NCI-H345 (cell line): ENCODE measurements at places on chromosomes 4 and X.
A peak's percentile ranks its signal among the peaks of the same experiment; 100 is the strongest.

GRCh38 chr4:134178706-134179105 lies 22.9 kb downstream of the PABPC4L start:
- no peak for DNase-seq

- DNase-seq: no peak
Observed at GRCh38 chr4:139738846-139739613, 73.4 kb downstream of the MGST2 start.

- DNase-seq: peak; percentile 5
Observed at GRCh38 chr4:147019091-147019490, 73.4 kb upstream of the TTC29 start.

GRCh38 chrX:652341-652741 lies 21.8 kb downstream of the SHOX start:
- DNase-seq: no peak

- no peak for DNase-seq
Observed at GRCh38 chr4:114208574-114209151, 229.2 kb upstream of the ARSJ start.

GRCh38 chr4:1783970-1784369 lies 9.1 kb upstream of the FGFR3 start:
- DNase-seq: no peak

- DNase-seq: no peak
Observed at GRCh38 chrX:22730542-22730941, 269.2 kb upstream of the DDX53 start.

GRCh38 chrX:108219949-108220601 lies 128.5 kb downstream of the ATG4A start:
- no peak for DNase-seq

- no peak for DNase-seq
Observed at GRCh38 chr4:168844353-168845049, 165.6 kb downstream of the CBR4 start.

GRCh38 chr4:99029018-99029735 lies 33.7 kb downstream of the METAP1 start:
- DNase-seq: no peak

DNA sequence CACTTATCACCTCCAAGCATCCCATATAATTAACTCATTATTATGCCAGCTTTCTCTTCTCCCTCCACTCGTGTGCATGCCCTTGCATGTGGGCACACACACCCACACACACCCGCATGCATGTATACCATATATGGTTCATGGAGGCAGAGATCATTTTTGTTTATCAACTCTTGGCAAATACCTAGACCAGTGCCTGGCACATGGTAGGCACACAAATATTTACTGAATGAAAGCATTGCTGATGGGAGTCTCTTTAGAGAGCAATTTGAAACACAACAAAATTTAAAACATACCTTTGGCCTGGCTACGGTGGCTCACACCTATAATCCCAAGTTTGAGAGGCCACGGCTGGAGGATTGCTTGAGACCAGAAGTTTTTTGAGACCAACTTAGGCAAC lies 51.1 kb upstream of the SLC10A4 start:
- no peak for DNase-seq

DNA sequence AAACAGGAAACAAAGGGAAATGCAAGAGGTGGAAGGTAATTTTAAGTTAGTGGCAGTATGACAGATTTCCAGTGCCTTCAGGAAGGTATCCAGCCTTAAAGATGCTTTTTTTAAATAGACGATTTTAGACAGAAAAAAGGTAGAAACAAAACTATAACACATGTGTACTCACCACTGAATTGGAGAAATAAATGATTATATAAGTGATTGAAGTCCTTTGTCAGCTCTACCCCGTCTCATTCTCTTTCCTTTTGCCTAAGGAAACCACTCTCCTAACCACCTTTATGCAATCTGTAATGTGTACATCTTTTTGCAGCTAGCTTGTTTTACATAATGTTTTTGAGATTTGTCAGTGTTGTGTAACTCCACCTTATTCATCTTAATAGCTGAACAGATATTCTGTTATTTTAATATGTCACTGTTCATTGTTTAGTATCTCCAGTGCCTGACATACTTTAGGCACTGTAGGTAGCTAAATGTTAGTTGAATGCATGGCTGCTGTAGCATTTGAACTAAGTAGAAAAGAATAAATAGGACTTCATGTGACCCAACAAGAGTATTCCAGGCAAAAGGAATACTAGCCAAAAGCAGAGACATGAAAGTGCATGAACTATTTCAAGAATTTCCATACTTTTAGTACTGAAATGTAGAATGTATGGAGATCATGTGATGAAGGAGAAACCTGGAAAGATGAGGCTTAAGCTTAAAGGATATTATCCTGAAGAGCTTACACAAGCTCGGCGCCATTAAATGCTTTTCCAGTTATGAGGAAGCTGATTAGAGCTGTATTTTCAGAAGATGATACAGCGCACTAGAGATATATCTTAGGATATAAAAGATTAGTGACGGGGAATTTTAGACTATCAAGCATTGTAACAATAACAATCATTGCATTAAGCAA lies 865 bp downstream of the FAM200B start:
- no peak for DNase-seq

DNA sequence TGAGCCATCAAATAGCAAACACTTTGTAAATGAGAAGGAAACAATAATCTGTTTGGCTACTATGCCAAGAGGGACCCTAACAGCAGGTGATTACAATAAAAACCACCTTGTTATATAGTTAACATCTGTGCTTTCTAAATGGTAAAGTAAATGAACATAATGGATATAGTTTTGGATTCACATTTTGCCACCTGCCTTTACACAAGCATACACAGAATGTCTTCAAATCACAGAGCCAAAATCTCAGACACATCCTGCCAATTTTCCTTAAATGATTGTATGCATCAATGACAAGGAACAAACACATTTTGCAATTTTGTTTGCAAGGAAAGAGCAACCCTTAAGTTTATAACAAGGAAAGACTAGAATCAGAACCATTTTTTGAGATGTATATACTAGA lies 334.2 kb downstream of the FSTL5 start:
- DNase-seq: no peak

GRCh38 chr4:179569549-179569948 lies 2127.3 kb upstream of the AGA start:
- DNase-seq: no peak

DNA sequence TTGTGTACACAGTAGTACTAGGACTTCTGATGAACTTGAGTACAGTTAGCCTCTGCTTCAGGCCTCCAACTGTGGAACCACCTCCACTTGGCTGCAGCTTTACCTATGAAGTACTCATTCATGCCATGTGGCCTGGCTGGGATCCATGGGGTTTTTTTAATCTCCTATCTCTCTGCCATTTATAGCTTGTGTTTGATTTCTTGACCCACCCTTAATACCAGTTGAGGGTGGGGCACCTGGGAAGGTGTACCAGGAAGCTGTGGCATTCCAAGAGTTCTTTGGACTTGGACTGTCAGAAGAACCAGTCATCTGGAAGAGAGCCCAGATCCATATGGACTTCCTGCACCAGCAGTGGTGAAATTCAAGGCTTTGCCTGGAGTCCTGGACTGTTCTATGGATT lies 230.1 kb downstream of the SHROOM3 start:
- DNase-seq: no peak

DNA sequence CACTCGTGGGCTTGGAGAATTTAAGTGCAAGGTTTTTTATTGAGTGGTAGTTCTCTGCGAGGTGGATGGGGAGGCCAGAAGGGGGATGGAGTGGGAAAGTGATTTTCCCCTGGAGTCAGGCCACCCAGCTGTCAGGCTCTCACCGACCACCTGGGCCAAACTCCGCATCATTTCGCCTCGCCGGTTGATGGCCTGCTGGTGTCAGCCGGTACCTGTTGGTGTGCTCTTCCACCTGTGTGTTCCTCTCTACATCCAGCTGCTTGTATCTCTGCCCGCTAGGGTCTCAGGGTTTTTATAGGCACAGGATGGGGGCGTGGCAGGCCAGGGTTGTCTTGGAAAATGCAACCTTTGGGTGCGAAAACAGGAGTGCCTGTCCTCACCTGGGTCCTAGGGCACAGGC lies 200.9 kb downstream of the DACH2 start:
- DNase-seq: no peak

DNA sequence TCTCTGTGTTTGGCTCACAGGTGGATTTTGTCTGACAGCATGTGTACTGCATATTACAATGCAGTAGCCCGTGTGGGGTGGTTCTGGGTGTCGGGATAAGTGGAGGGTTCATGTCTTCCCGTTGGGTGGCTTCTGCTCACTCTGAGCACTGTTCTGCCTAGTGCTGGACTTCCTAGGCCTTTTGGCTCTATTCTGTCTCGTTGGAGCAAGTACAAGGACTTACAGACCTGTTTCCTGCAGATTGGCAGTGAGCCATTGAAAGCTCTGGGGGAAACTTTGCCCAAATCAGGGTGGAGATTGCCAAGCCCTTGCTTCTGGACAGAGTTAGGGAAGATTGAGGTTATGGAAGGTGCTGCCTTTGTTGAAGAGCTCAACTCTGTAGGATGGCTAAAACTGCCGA lies 91.1 kb upstream of the SLC4A4 start:
- no peak for DNase-seq

GRCh38 chrX:103913356-103914020 lies 48.9 kb upstream of the TMSB15B start:
- DNase-seq: no peak

- DNase-seq: no peak
Observed at GRCh38 chr4:141565379-141566089, 70.8 kb upstream of the IL15 start.

DNA sequence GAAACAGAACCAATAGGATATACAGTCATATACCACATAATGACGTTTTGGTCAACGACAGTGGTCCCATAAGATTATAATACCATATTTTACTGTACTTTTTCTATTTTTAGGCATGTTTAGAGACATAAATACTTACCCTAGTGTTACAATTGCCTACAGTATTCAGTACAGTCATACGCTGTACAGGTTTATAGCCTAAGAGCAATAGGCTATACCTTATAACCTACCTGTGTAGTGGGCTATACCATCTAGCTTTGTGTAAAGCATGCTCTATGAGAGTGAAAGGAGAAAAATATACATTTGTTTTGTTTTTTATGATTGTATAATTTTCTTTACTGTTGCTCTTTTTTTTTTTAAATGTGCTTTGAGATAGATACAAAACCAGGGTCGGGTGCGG lies 52.0 kb upstream of the PABPC1L2A start:
- DNase-seq: no peak

- no peak for DNase-seq
Observed at GRCh38 chr4:88709989-88710388, 12.4 kb upstream of the NAP1L5 start.

DNA sequence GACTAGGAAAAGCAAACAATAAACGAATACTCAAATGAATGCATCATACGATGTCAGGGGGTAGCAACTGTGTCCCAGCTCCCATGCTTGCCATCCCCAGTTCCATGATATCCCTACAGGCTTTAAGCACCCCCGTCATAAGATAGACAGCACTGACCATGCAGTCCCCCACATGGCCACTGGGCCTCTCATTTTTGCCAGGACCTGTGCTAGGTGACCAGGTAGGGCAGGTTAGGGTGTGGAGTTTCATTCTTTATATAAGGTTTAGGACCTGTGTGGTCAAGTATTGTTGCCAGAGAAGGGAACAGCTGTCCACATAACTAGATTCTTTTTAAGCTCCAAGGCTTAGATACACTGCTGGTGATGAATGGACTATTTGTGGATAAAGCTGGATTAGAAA lies 9.7 kb downstream of the PPEF2 start:
- no peak for DNase-seq
